BJ (cell line): ENCODE measurements at places on chromosomes 4 and X. TPM values are rescaled to one million over a fixed set of nuclear protein-coding genes. Genes with fewer than 3 reads are reported as not detected.
A peak's percentile ranks its signal among the peaks of the same experiment; 100 is the strongest.

DNA sequence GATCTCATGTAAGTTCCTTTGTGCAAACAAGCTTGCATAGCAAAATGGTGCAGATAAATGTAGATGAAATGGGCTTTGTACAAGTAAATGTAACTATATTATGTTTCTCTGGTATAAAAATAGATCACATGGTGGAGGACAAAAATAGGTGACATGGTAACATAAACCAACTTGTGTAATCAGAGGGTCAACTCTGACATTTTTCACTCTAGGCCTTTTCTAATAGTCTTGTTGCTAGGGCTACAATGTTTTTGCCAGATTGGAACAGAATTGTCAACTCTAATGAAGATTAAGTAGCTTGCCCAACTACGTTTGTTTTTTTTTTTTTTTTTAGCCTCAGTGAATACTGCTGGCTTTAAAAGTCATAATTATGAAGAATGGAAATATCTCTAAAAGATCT lies 11.5 kb downstream of the MAD2L1 start:
- DNase-seq: no peak

DNA sequence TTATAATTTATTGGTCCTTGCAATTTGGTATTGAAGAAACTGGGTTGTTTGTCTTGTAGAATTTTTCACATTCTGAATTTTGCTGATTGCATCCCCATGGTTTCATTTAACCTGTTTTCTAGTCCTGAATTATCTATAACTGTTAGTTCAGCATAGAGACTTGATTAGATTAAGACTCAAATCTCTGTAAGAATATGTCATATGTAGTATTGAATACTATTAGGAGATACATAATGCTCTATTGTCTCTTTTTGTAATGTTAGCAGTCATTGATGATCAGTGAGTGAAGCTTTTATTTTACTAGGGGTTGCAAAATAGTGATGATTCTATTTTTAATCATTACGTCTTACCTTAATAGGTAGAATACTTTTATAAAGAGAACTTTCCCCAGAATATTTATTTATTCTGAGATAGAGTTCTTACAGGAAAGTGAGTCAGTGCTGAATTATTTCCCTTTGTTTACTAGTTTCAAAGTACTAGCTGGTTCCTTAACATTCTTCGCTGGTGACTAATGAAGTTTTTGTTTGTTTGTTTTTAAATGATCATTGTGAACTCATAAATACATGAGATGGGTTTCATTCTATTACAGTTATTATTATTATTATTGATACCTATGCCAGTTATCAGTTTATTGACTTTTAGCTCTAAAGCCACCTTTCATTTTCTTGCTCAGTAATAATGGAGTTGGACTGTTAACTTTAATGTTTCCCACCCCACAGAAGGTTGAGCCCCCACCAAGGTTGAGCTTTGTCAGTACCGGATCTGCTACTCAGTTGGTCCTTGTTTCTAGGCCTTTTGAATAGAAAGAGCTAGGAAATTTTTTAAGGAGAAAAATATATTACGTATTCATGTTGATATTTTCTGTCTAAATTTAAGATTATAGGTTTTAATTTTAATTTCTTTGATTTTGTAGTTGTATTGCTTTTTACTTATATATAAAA lies 102.3 kb downstream of the LARP1B start:
- peak; percentile 23 for DNase-seq

DNA sequence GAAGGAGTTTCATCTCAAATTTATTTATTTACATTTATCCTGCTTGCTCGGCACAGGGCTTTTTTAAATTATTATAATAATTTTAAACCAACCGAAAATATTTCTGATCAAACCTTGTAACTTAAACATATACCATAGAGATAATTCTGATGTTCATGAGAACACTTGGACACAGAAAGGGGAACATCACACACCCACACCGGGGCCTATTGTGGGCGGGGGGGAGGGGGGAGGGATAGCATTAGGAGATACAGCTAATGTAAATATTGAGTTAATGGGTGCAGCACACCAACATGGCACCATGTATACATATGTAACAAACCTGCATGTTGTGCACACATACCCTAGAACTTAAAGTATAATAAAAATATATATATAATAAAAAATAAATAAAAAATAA lies 2.9 kb downstream of the ANXA5 start:
- no peak for DNase-seq

DNA sequence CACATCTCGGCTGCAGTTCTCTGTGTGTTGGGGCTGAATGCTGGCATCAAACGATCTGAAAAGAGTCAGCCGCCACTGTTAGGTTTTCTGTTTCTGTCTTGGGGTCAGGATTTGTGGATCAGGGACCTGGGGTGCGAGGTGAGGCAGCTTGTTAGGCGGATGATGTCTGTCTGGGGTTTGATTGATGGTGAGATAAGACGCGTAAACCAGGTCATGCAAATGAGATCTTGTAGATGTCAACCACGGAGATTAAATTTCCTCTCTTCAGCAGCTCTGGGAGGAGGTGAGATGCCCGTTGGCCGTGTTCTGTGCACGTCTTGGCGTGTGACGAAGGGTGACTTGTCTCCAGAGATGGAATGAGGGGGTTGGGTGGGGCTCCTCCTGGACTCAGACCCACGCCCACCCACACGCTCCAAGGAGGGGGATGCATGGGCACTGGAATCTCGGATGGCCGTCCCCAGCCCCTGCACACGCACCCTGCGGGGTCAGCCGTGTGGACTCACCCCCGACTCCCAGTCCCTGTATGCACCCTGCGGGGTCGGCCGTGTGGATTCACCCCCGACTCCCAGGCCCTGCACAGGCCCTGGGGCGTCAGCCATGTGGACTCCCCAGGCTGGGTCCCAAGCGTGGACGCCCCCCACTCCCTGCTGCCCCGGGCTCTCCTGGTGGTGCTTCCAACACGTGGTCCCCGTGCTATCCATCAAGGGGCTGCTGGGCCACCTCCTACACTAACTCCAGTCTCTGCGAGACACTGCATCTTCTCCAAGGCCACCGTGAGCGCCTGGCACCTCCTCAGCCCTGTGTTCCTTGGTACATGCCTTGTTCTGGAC lies 16.0 kb upstream of the UVSSA start:
- DNase-seq: no peak

DNA sequence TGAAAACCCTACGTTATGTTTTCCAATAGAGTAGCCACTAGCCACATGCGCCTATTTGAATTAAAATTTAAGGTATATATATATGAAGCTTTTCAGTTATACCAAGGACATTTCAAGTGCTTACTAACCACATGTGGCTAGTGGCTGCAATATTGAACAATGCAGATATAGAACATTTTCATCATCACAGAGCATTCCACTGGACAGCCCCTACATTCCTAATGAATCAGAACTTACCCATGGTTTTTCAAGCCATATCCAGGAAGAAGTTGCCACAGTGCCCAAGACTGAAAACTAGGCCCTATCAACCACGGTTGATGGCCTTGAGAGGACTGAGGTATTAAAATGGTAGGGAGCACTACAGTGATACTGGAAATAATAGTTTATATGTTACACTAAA lies 29.7 kb downstream of the NEK1 start:
- DNase-seq: no peak

- no peak for DNase-seq
These were observed 1273.0 kb downstream of the RAPGEF2 start for GRCh38 chr4:160375772-160376452.

DNA sequence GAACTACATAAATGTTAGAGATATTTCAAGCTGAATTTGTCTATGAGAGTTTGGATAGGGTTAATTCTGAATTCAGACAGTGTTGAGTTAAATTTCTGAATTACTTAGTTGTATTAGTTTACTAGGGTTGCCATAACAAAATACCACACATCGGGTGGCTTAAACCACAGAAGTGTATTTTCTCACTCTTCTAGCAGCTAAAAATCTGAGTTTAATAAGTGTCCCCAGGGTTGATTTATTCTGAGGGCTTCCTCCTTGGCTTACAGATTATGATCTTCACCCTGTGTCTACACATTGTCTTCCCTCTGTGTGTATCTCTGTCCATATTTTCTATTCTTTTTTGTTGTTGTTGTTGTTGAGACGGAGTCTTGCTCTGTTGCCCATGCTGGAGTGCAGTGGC lies 318.6 kb downstream of the PACRGL start:
- DNase-seq: no peak

GRCh38 chr4:36081185-36081584 lies 163.1 kb downstream of the ARAP2 start:
- no peak for DNase-seq

Gene ADAMTS3
- polyA plus RNA-seq: 0.70 and 1.0 TPM in 2 replicates

GRCh38 chr4:84697159-84697558 lies 114.2 kb downstream of the CDS1 start:
- DNase-seq: no peak

Gene SOWAHB
- 0.02 and 0.04 TPM in 2 replicates for polyA plus RNA-seq

Gene PLCXD1
- 4.7 and 6.4 TPM in 2 replicates for polyA plus RNA-seq

Gene GRK4
- 1.9 and 2.1 TPM in 2 replicates for polyA plus RNA-seq

GRCh38 chr4:3339577-3339976 lies 46.8 kb downstream of the RGS12 start:
- DNase-seq: no peak

Gene DDX53
- polyA plus RNA-seq: not detected in 2 replicates

GRCh38 chrX:134624046-134624430 lies 34.2 kb downstream of the PLAC1 start:
- no peak for DNase-seq
